ENCODE measurements at places on chromosomes 2 and 18.

DNA sequence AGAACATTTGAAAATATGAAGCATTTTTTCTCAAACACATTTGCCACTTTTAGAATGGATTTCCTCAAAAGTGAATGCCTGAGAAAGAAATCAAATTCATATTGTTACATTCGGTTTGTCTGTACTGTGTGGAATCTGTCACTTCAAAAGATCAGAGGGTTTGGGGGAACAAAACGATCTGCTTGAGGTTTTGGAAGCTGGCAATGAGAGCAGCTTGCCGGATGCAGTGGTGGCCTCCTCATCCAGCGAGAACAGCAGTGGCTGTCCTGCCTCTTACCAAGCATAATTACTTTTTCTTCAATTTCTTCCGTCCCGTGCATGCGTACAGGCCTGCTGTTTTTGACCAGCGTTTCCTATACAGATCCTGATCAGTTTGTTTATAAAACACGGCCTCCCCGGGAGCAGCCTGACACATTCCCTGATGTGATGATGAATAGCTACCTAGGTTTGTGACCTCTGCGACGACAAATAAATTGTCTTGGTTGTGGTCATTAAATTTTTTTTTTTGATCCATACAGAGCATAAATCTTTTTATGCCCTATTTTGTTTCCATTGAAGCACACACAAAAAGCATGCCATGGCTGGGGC lies 45.2 kb downstream of the ITGA6 start:
- DNase-seq = no peak

DNA sequence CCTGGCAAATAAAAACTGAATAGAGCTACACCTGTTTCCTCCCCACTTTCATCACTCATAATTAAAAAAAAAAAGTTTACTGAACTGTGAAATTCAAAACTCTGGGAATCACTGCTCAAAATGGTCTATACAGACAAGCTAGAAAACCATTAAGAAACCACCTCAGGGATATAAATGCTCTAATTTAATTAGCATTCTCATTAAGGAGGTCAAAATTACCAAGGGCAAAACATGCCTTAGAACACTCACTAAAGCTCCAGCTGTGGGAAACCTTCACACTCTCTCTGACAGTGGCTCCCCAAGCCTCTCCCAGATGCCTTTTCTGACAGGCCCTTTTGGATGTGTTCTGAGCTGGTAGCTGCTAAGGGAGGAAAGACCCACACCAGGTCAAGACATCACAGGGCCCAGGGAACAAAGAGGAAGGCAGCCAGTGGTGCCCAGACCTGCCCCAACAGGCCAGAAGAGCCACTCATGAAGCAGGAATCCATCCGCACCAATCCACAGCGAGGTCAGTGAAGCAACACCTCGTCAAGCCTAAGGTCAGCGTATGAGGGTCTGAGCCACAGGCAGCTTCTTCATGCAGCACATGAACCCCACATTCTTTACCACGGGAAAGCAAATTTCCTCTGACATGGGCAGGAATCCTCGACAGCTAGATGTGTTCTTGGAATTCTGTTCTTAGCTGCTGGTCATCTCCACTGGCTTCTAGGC lies 35.6 kb downstream of the XDH start:
- no peak for DNase-seq

GRCh38 chr18:49833814-49834213 lies 20.5 kb upstream of the ACAA2 start:
- DNase-seq = no peak

DNA sequence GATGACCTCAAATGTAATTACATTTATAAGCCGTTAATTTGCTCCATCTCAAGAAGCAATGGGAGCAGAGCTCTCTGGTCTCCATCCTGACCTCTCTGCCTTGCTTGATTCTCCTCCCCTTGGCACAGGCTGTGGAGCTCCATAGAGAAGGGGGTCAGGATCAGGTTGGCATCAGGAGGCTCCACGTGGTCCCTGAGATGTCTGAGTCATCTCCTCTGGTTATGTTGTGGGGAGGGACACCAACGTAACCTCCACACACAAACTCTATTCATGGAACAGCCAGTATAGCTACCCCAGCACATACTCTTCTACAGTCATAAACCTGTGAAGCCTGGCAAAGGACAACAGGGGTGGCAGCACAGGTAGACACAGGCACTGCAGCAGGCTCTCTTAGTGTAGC lies 29.0 kb downstream of the TRABD2A start:
- no peak for DNase-seq

DNA sequence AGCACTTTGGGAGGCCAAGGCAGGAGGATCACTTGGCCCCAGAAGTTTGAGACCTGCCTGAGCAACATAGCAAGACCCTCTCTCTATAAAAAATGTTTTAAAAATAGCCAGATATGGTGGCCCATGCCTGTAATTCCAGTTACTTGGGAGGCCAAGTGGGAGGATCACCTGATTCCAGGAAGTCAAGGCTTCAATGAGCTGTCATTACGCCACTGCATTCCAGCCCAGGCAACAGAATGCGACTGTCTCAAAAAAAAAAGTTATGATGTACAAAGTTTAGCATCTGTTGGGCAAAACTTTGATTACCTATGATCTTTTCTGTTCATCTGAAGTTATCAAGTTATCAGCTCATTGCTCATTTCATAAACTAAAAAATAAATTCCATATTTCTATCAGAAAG lies 504.1 kb upstream of the PKDCC start:
- DNase-seq = no peak

DNA sequence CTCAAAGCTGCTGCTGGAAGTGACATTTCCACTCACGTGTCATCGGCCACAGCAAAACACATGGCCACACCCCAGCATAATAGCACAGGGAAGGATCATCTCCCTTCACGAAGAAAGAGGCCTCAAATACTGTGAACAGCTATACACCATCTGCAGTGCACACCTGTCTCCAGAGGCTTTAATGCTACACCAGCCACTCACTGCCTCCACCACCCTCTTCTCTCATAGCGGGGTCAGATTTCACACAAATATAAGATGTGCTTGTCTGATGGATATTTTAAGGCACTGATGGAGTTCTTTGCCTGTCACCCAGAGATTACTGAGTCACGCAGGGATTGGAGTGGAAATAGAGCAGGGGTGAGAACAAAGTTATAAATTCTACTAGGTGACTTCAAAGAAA lies 374.0 kb downstream of the ZNF516 start:
- DNase-seq = no peak

- DNase-seq = no peak
Observed at GRCh38 chr2:227366769-227367426, 12.2 kb downstream of the TM4SF20 start.

- DNase-seq = peak; percentile 57
Observed at GRCh38 chr2:174787487-174788205, 23.4 kb upstream of the CHRNA1 start.

DNA sequence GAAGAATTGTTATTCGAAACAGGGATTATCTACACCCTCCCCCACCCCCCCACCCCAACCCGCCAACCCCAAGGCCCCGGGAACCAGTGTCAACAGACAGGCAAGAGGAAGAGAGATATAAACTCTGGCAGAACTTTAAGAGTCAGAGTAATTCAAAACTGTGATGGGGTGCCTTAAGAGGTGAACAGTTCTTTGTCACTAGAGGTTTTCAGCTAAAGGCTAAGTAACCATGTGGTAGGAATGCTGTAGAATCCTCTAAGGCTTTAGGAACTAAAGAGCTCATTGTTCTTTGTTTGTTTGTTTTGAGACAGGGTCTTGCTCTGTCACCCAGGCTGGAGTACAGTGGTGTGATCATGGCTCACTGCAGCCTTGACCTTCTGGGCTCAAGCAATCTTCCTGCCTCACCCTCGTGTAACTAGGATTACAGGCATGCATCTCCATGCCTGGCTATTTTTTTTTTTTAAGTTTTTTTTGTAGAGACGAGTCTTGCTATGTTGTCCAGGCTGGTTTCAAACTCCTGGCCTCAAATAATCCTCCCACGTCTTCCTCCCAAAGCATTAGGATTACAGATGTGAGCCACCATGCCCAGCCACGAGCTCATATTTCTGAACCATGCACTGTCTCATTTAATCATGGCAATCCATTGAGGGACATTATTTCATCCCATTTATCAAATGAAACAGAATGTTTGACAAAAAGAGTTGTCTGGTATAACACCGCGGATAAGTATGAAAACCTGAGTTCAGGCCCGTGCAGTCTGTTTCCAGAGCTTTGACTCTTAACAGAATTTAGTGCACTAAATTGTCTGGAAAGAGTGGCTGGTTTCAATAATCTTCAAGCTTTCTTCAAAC lies 20.8 kb upstream of the TMEM17 start:
- no peak for DNase-seq

GRCh38 chr2:25376750-25377621 lies 35.3 kb upstream of the DNMT3A start:
- DNase-seq = peak; percentile 79

GRCh38 chr2:63698786-63699548 lies 110.2 kb downstream of the MDH1 start:
- peak; percentile 42 for DNase-seq

- no peak for DNase-seq
Observed at GRCh38 chr2:21367421-21367820, 243.7 kb downstream of the TDRD15 start.

DNA sequence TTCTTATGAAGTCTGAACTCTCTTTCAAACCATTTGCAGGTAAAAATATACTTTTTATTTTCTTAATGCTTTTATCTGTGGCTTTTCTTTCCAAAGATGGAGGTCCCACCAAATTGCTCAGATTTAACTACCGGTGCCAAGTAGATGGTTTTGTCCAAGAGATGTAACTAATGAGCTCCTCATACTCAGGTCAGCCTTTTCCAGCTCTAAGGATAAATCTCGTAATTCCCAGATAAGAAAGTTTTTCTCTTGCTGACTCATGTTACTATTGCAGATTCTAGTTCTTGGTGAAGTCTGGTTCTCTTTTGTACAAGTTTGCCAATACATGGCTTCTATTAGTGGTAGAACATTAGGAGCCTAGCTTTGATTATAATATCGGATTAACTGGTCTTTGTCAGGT lies 550.8 kb upstream of the ZNF804A start:
- DNase-seq = no peak

- no peak for DNase-seq
Observed at GRCh38 chr2:109166811-109167210, 37.8 kb downstream of the SH3RF3 start.

GRCh38 chr18:13271302-13271911 lies 52.8 kb downstream of the LDLRAD4 start:
- DNase-seq = no peak

DNA sequence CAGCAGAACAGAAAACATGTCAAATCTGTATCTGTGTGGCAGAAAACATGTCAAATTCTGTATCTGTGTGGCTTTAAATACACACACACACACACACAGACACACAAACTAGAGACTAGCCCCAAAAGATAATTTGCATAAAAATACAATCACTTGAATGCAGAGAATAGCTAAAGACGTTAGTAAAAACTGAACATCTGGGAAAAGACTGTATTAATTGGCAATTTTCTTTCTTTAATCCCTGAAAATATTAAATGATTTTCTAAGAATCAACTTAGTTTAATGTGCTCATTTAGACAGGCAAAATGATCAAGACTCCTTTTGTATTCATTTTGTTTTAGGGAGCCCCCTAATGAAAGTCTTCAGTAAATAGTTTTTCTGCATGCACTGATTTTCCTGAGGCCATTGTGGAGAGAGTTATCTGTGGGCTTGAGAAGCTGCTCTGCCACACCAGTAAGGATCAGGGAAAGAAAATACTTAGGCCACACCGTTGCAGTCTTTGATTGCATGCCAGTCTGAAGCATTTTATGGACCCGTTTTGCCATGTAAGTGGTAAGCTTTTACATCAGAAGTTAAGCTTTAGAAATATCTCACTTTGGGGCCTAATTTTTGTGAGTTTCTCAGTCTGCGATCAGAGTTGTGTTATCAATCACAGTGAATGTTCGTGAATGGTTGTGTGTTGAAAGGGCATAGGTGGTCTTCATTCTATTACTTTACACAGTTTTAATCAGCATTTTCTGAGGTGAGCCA lies 2.2 kb downstream of the SPATS2L start:
- peak; percentile 15 for DNase-seq

GRCh38 chr2:143124445-143124844 lies 4.8 kb upstream of the ARHGAP15 start:
- no peak for DNase-seq

DNA sequence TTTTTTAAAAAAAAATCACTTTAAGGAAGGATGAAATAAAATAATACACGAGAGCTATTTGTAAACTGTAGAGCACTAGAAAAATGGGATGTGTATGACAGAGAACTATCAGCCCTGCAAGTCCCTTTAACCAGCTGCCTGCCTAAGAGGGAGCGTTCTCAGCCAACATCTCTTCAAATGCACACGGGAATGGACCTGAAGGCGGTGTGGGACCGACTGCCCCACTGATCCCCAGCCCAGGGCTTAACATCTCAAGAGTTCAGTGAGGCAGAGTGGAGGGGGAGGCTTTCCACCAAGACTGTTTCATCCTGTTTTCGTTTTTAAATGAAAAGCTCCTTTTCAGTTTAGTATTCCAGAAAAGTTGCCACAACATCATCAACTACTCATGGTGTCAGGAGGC lies 2.2 kb downstream of the INPP4A start:
- no peak for DNase-seq

DNA sequence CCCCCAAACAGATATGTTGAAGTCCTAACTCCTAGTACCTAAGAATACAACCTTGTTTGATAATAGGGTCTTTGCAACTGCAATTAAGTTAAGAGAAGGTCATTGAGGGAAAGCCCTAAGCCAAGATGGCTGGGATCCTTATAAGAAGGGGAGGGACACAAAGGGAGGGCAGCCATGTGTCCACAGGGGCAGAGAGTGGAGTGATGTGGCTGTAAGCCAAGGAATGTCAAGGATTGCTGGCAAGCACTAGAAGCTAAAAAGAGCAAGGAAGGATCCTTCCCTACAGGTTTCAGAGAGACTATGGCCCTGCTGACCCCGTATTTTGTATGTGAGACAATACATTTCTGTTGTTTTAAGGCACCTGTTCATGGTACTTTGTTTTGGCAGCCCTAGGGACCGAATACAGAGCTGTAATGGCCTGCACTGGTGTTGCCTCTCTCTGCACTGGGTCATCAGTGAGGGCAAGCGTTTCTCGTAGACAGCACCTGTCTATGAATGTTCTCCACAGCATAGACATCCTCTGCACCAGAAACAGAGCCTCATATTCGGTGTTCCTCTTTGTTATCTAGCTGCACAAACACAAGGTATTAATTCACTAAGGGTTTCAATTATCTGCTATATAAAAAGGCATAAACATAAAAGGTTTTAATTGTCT lies 75.4 kb upstream of the AQP4 start:
- DNase-seq = no peak

DNA sequence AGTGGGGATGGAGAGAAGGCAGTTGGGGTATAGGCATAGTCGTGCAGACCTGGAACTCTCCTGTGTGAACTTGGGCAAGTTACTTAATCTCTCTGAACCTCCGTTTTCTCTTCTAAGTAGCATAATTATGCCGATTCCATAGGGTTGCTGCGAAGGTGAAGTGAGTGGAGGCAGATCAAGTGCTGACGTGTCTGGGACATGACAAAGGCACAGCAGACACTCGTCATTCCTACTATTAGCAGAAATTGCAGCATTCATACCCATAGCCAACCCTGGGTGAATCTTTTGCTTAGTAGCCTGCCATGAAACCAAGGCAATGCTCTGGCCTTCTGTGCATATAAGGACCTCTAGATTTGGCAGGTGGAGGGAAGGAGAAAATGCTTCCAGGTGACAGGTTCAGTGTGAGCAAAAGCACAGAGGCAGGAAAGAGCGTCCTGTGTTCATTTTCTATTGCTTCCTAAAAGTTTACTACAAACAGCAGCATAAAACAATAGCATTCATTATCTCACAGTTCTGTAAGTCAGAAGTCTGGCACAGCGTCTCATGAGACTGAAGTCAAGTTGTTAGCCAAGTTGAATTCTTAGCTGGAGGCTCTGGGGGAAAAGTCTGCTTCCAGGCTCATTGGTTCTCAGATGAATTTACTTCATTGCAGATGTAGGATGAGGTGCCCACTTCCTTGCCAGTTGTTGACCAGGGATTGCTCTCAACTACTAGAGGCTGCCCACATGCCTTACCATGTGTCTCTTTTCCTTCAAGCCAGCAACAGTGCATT lies 77.8 kb downstream of the CTIF start:
- DNase-seq = no peak
